ENCODE measurements at places on chromosomes 7 and 10.

GRCh38 chr10:7715515-7715914 lies 12.4 kb downstream of the ITIH2 start:
- DNase-seq: no peak

- no peak for DNase-seq
Observed at GRCh38 chr10:24428410-24428782, 219.5 kb downstream of the KIAA1217 start.

- DNase-seq: no peak
Observed at GRCh38 chr10:129786216-129786615, 177.9 kb downstream of the EBF3 start.

DNA sequence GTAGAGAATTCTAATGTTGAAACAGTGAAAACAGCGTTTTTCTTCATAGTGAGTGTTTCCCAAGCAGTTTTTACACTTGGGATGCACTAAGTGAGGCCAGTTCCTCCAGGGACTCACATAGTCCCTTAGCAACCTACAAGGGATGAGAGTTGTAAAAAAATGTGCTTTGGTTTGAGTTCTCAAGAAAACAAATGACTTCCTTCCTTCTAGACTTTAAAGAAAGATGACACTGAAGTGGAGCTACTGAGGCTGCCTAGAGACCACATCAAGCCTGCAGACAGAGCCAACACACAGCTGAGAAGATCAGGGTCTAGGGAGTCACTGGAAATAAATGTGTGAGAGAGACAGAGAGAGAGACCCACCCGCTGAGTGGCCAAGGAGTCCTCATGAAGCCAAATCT lies 264.4 kb downstream of the TNS3 start:
- no peak for DNase-seq

GRCh38 chr10:129078746-129079145 lies 388.3 kb upstream of the MGMT start:
- no peak for DNase-seq

- no peak for DNase-seq
Observed at GRCh38 chr10:54958844-54959243, 157.8 kb upstream of the PCDH15 start.
